Thoracic aorta (tissue), 2 donors: ENCODE measurements at places on chromosomes 2 and 18.

DNA sequence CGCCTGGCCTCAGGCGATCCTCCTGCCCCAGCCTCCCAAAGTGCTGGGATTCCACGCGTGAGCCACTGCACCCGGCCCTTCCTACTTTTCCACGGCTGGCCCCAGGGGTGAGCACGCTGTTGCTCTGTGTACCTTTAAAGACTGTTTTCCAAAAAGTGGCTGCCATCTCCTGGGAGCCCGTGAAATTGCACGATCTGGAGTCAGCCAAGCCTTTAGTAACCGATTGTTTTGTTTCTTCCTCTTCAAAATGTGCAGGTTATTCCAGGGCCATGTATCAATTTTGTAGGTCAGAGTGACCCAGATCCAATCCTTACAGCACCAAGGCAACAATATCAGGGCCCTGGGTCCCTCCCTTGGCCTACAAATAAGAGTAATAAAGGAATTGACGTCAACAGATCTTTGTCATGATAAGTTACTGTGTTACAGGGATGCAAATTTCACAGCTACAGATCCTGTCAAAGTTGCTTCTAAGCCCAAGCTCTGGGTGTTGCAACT is 135.6 kb upstream of the ZNF236 start:
- no peak overlapping the region for H3K4me3 ChIP-seq
- no peaks in the 10 kb centered on the region for H3K4me1 ChIP-seq
- DNase-seq: no peak

- H3K4me1 ChIP-seq: peaks cover 10% of the 10 kb centered on the region
- H3K4me3 ChIP-seq: peak overlapping the region; percentile 70
- no peak for DNase-seq
- no peaks in the 10 kb centered on the region for H3K36me3 ChIP-seq
- no peak overlapping the region for H3K27ac ChIP-seq
Measured at GRCh38 chr2:26504002-26504401, 26.1 kb upstream of the OTOF start.

DNA sequence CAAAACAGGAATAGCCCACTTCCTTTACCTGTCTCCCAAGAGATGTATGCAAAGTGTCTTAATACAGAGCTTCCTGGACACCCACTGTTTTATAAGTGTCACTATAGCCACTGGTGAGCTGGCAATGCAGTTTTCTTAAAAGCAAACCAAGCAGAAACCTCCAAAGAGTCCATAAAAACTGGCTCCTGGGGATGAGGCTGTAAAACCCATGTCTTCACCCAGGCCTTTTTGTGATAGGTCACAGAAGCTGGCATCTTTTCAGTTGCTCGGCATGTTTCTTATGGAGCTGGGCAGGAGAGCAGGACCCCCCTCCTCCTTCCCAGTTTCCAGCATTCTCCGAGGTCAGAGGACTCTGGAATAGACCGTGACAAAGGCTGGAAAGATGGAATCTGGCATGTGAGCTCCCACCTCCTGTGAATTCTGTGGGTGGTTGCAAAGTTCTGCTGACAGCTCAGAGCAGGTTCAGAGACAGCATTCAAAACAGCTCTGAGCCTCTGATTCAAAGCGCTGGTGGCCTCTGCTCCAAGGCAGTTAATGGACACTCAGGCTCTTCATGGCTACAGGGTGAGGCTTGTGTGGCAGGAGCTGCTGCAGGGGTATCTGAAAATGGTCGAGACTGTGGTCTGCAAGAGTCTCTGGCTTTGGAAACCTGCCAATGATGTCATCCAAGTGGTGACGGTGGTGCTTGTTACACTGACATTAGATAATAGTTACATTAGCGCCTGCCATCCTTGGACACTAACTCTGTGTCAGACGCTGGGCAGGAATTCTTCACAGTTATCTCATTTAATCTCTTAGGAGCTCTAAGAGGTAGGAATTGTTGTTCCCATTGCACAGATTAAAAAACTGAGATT is 283.4 kb downstream of the CLIP4 start:
- H3K4me1 ChIP-seq: no peaks in the 10 kb centered on the region
- no peaks in the 10 kb centered on the region for H3K27me3 ChIP-seq
- no peak for DNase-seq
- no peak overlapping the region for H3K4me3 ChIP-seq
- no peaks in the 10 kb centered on the region for H3K36me3 ChIP-seq

DNA sequence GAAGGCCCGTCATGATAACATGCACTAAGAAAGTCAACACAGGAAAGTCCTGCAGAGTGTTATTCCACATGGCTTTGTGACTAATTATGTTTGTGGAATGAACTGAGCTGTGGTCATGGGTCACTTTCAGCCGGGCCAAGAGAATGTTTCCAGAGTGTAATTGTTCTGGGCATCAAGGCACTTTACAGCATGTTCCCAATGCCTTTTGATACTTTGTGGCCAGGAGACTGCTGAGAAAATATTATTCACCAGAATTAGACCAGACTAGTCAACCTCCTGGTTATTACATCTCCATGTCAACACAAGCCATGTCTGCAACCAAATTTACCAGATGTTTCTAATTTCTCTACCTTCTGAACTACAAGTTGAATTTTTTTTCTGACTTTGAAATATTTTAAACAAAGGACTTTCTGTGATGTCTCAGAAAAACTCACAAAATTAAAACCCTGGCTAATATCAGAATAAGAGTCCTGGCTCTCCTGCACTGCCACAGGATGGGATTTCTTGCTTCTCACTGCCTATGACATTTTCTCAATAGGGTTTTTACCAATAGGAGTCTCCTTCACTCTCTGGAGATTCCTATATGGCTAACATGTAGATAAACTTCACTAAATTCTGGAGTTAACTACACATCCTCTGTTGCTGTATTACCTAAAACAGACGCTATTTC is 90.6 kb upstream of the WDR75 start:
- H3K4me1 ChIP-seq: peaks cover 17% of the 10 kb centered on the region
- H3K4me3 ChIP-seq: no peak overlapping the region
- peak overlapping the region; percentile 72 for H3K27ac ChIP-seq
- no peaks in the 10 kb centered on the region for H3K36me3 ChIP-seq
- H3K27me3 ChIP-seq: no peaks in the 10 kb centered on the region
- DNase-seq: peak; percentile 39

- H3K36me3 ChIP-seq: peaks cover 8% of the 10 kb centered on the region
- H3K27me3 ChIP-seq: no peaks in the 10 kb centered on the region
- no peaks in the 10 kb centered on the region for H3K4me1 ChIP-seq
- no peak overlapping the region for H3K27ac ChIP-seq
Measured at GRCh38 chr2:230537531-230537976, 121.6 kb downstream of the SP100 start.

DNA sequence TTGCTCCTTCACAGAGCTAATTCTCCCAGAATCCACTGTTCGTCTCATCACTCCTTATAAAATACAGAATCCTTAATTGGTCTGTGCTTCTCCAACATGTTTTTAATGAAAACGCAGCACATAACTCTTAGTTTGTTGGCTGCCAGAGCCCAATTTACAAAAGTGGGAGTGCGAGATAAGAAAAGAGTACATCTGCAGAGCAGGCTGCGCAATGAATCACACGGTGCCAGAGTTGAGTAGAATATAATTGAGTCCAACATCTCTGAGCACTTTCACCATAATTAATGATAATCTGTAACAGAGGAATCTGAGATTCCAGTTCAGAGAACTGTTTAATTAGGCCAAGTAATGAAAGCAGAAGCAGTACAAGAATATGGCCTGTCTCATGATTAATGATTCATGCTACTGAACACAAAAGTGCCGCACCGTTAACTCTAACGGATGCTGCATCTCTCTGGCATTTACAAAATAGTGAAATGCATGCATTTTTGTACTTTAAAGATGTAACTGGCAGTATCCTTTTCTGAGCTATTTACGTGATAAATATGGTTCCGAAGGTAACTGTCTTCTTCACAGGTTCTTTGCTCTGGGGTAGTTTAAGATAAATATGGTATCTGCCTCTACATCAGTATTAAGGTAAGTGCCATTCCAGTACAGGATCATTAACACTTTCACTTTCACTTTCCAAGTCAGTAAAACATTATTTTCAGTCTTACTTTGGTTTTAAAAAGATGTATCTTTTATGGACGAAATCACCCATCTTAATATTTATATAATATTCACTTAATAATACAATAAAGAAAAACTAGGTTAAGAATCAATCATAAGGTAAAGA is 785.6 kb downstream of the NR4A2 start:
- H3K27me3 ChIP-seq: no peaks in the 10 kb centered on the region
- no peak overlapping the region for H3K27ac ChIP-seq
- H3K4me3 ChIP-seq: no peak overlapping the region
- DNase-seq: no peak
- H3K4me1 ChIP-seq: no peaks in the 10 kb centered on the region
- no peaks in the 10 kb centered on the region for H3K36me3 ChIP-seq

- H3K27ac ChIP-seq: no peak overlapping the region
- H3K4me3 ChIP-seq: no peak overlapping the region
- peaks cover 4% of the 10 kb centered on the region for H3K4me1 ChIP-seq
- H3K27me3 ChIP-seq: no peaks in the 10 kb centered on the region
Measured at GRCh38 chr18:45876161-45876560, 50.7 kb downstream of the SIGLEC15 start.

- H3K36me3 ChIP-seq: no peaks in the 10 kb centered on the region
- DNase-seq: no peak
Measured at GRCh38 chr2:100422320-100423055, 5.0 kb upstream of the CHST10 start.

GRCh38 chr2:16656784-16657391 is 8.7 kb downstream of the CYRIA start:
- H3K4me1 ChIP-seq: peaks cover 48% of the 10 kb centered on the region
- H3K4me3 ChIP-seq: peak overlapping the region; percentile 34
- peak; percentile 27 for DNase-seq
- H3K27ac ChIP-seq: peak overlapping the region; percentile 79
- no peaks in the 10 kb centered on the region for H3K36me3 ChIP-seq
- H3K27me3 ChIP-seq: no peaks in the 10 kb centered on the region

DNA sequence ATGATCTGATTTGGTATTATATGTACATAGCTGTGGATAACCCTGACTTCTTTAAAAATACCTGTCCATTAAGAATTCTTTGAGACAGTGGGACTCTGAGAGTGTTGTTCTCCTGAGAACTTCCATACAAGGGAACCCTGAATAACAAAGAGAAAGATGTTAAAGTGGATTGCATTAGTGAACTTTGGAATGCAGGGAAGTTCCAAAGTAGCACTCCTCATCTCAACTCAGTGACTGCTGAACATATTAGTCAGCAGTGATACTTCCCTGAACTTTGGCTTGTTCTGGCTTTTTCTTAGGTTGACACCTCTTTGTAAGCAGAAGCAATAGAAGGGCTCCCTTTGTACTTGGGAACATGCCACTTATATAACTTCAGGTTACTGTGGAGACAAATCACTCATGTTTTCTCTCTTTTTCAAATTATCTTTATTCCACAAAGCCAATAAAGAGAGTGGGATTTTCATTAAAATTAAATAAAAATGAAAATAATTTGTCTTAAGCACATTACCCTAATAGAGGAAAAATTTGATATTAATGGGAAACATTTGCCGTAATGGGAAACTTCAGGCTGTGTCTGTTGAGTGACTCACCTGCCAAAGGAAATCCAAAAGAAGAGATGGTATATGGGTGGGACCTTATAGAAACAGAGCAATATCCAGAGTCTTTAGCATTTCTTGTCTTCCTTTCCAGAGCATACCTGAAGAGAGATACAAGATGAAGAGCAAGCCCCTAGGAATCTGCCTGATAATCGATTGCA is 33.3 kb downstream of the CFLAR start:
- H3K27ac ChIP-seq: no peak overlapping the region
- no peak for DNase-seq
- H3K36me3 ChIP-seq: peaks cover 20% of the 10 kb centered on the region
- peaks cover 28% of the 10 kb centered on the region for H3K4me1 ChIP-seq
- H3K27me3 ChIP-seq: no peaks in the 10 kb centered on the region
- no peak overlapping the region for H3K4me3 ChIP-seq

DNA sequence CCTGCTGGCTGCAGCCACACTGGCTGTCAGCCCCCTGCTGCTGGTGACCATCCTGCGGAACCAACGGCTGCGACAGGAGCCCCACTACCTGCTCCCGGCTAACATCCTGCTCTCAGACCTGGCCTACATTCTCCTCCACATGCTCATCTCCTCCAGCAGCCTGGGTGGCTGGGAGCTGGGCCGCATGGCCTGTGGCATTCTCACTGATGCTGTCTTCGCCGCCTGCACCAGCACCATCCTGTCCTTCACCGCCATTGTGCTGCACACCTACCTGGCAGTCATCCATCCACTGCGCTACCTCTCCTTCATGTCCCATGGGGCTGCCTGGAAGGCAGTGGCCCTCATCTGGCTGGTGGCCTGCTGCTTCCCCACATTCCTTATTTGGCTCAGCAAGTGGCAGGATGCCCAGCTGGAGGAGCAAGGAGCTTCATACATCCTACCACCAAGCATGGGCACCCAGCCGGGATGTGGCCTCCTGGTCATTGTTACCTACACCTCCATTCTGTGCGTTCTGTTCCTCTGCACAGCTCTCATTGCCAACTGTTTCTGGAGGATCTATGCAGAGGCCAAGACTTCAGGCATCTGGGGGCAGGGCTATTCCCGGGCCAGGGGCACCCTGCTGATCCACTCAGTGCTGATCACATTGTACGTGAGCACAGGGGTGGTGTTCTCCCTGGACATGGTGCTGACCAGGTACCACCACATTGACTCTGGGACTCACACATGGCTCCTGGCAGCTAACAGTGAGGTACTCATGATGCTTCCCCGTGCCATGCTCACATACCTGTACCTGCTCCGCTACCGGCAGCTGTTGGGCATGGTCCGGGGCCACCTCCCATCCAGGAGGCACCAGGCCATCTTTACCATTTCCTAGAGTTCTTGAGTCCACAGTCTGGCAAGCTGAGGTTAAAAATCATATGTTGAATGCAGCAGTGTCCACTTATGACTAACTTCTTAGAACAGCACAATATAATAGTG is 741 bp downstream of the GPR148 start:
- H3K27ac ChIP-seq: no peak overlapping the region
- peaks cover 7% of the 10 kb centered on the region for H3K4me1 ChIP-seq
- no peak for DNase-seq
- no peaks in the 10 kb centered on the region for H3K36me3 ChIP-seq

DNA sequence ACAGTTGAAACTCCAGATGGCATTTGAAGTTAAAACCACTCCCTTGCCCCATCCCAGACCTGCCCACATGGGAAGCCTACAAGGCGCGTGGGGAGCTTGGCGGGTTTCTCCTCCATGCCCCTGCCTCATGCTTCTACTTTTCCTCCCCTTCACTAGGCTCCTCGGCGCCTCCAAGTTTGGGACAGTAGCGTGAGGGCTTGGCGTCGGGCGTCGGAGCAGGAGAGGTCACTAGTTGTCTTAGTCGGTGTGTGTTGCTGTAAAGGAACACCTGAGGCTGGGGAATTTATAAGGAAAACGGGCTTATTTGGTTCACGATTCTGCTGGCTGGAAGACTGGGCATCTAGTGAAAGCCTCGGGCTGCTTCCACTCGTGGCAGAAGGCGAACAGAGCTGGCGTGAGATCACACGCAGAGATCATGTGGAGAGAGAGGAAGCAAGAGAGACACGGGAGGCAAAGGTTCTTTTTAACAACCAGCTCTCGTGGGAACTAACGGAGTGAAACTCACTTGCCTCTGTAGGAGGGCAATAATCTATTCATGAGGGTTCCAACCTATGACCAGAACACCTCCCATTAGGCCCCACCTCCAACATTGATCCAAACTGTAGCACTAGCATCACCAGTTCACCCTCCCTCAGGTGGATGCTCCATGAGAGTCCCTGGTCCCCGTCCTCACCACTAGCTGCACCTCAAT is 25.3 kb downstream of the ITM2C start:
- H3K36me3 ChIP-seq: no peaks in the 10 kb centered on the region
- no peak for DNase-seq
- H3K27ac ChIP-seq: no peak overlapping the region
- H3K27me3 ChIP-seq: no peaks in the 10 kb centered on the region
- no peaks in the 10 kb centered on the region for H3K4me1 ChIP-seq
- no peak overlapping the region for H3K4me3 ChIP-seq

- DNase-seq: no peak
- peaks cover 25% of the 10 kb centered on the region for H3K27me3 ChIP-seq
- H3K4me1 ChIP-seq: peaks cover 34% of the 10 kb centered on the region
- H3K27ac ChIP-seq: no peak overlapping the region
Measured at GRCh38 chr2:118849226-118850167, 2.0 kb upstream of the EN1 start.
